ENCODE measurements at places on chromosomes 6 and 20.

GRCh38 chr20:40508821-40509220 is 180.2 kb downstream of the MAFB start:
- DNase-seq, result no peak

DNA sequence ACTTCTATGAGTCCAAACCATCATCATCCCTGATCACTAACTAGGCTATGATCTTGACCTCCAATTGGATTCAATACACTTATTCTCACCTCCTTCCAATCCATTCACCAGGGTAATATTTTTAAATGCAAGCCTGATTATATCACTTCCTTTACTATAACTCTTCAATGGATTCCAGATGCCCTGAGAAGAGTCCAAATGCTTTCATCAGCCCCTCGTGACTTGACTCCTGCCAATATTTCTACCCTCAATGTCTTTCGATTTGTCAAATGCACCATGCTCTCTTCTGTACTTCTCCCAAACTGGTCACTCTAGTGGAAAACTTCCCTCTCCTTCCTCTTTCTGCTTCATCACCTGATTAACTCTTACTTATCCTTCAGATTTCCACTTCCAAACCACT is 70.8 kb downstream of the CD164 start:
- DNase-seq, result no peak

GRCh38 chr20:63518946-63519667 is 1.5 kb upstream of the PPDPF start:
- DNase-seq, result no peak

DNA sequence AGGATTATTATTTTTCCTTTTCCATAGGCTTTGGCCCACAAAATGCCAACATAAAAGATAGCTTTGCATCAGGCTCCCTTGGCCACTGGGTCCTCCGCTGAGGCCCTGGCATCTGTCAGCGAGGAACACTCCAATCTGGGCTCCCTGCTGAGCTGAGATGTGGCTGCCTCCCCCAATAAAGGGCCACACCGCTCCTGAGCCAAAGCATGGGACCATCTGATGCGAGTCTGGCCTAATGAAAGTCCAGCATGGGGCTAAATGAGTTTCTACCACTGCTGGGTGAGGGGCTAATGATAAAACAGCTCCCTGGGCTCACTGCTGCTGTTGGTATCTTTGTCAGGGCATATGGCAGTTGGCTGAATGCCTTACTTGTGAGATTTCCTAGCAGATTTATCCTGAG is 817.5 kb upstream of the SLC35B3 start:
- DNase-seq, result no peak

GRCh38 chr6:127131275-127131674 is 12.8 kb downstream of the RSPO3 start:
- DNase-seq, result no peak

DNA sequence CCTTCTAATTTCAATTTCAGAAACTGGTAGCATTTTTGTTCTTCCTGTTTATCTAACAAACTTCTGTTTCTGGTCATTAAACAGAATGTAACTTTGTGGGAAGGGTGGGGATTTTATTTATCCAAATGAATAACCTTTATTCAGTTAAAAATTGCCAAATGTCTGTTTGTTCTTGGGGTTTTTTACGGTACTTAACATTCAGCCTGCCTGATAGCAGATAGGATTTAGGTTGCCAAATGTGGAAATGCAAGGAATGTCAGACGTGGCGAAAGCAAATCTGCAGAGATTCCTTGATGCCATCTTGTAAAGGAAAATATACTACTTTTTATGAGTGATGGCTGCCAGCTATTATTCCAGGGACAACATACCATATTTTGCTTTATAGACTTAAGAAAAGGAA is 95.7 kb downstream of the LYRM2 start:
- DNase-seq, result no peak

DNA sequence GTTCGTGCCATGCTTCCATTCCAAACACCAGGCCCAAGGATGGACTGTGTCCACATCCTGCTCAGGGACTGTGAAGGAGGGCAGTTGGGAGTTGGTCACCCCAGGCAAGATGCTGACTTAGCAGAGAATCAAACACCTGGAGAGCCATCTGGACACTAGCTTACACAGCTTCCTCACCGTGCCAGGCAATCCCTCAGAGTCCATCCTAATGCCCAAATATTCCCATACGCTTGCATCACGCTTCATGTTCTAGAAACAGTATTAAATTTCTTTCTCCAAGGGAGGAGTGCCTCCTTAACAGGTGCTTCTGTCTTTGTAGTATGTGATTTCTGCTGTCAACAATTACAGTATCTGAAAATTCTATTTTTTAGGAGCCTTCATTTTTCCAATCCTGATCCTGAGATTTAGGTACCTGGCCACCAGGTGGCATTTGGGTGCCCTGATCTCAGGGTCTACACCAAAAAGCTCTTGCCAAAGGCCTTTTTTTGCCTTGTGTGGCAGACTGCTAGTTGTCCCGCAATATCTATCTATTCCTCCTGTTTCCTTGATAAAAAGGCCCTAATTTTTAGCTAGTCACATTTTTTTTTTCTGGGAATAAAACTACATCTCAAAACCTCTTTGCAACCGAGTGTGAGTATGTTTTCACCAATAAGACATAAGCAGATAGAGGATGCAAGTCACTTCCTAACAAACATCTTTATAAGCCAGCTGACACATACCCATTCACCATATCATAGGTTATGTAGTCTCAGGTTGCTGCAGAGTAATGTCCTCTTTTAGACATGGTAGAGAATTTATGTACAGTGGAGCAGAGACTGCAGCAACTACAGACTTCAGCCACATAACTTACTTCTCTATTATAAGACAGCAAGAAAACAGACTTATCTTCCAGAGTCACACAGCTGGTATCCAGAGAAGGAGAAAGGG is 85.0 kb downstream of the PREP start:
- peak; percentile 61 for DNase-seq

DNA sequence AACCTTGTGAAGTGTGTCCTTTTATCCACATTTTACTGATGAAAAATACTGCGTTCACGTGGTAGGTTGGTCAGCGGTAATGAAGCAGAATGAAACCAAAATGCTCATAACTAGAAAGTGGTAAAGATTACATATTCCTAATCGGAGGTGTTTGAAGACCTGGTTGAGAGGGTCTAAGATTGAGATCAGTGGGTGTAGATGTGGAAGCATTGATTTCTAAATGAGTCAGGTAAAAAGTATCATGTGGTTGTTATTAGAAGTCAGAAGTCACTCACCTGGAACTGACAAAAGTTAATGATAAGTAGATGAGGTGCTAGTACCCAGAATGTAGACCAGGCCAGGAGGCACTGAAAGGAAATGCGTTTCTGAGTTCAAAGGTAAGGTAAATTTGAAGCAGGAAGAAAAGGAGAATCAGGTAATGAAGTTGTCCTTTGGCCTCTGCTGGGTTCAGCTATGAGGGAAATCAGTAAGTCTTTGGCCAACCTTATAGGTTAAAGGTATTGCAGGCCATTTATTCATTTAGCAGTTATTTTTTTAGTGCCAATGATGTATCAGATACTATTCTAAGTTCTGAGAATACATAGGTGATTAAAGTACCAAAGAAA is 31.2 kb downstream of the FAM83B start:
- DNase-seq, result no peak

GRCh38 chr20:19181552-19181951 is 30.9 kb upstream of the SLC24A3 start:
- DNase-seq, result peak; percentile 18

DNA sequence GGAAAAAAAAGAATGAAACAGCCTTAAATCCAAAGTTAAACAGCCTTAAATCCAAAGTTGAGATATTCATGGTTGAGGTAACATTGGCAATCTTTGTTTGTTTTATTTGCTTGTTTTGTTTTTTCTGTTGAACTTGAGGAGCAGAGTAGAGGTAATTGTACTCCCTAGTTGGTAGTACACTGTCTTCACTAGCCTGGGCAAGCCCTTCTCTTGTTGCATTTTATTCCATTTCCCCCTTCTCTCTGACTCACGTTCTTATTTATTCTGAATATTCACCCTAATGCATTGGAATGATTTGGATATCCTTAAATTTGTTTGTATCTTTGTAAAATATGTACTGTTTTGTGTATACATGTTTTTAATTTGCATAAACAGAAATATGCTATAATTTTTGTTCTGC is 397.6 kb downstream of the CDC5L start:
- no peak for DNase-seq

DNA sequence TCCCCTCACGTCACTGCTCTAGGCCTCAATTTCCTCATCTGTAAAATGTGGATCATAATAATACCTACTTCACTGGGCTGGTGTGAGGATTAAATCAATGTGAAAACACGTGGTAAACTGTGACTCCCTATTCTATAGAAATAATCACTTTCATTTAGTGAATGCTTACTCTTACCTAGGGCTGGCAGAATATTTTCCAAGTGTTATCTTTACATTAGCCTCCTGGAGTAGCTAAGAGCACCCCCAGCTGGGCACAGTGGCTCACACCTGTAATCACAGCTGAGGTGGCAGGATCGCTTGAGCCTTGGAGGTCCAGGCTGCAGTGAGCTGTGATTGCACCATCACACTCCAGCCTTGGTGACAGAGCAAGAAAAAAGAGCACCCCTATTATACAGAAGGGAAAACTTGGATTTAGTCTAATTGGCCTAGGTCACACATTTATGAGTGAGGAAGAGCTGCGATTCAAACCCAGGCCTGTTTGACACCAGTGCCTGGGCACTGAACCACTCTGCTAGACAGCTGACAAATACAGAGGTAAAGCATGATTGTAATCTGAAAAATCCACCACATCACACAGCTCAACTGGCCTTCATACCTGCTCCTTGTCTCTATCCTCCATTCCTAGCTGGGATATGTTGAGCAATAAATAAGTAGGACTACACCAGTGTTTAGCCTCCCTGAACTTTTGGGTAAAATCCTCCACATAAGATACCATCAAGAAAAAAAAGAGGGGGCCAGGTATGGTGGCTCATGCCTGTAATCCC is 1.4 kb upstream of the SNTA1 start:
- DNase-seq, result peak; percentile 48

GRCh38 chr6:4394786-4395185 is 259.4 kb upstream of the ECI2 start:
- peak; percentile 31 for DNase-seq

- no peak for DNase-seq
Observed at GRCh38 chr20:17673084-17673483, 9.0 kb downstream of the RRBP1 start.

DNA sequence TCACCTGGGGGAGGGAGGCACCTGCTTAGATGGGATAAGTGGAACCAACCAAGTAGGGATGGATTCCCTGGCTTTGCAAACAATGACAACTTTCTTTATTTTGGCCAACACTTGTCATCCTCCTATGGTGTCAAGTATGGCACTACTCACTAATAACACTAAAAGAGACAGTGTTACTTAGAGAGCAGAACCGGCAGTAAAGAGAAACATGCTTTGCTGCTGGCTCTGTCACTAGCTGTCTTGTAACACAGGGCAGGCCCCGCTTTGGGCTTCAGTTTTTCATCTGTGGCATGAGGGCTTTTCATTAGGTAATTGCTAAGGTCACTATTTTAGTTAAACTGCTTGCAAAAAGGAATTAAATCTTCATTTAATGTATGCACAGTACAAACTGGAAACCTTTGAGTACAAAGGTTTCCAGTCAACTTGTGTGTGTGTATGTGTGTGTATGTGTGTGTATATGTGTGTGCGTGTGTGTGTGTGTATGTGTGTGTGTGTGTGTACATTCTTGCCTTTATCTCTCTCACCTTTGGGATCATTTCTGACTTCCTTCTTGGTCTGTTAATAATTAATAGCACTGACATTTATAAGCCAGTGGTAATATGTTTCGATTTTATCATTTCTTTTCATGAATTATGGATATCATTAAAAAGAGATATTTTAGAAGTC is 64.7 kb downstream of the BTBD3 start:
- DNase-seq, result no peak

DNA sequence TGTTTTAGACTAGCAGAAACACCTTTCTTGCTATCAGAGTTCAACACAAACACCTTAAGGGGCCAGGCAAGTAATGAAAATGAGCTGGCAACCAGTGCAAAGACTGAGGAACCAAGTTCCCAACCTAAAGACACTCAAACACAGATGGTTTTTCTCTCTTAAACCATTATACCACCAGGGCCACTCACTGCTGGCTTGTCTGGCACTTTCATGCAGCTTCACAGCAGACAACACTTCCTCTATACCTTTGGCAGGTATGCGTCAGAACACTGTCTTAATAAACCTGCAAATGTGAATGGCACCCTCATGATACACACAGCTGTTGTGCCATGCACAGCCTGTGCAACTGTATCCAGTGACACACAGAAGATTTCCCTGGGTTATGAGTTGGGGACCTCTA is 41.6 kb downstream of the NFATC2 start:
- DNase-seq, result no peak

DNA sequence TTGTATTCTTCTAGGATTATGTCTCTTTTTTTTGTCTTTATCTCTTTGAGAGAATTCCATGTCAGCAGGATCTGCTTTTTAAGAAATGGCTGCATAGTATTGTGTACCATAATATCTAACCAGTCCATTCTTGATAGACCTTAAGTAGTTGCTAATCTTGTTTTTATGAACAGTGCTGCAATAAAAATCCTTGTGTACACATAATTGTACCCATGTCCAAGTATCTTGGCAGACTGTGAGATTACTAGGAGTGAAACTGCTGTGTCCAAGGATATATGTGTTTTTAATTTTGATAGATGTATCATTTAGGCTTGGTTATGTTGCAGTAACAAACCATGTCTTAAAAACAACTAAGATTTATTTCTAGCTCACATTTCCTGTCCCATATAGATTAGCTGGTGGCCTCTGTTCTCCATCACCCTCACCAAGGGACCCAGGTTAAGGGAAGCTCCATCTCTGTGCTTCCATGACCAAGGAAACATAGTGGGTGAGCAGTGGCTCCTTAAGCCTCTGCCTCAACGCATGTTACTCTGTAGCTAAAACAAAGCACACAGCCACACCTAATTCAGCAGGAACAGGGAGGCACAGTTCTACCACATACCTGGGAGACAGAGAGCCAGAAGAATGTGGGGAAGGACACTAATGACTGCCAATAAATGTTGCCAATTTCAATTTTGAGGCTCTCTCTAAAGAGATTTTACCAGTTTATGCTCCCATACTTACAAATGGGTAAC is 12.1 kb upstream of the SUMO4 start:
- DNase-seq, result no peak

DNA sequence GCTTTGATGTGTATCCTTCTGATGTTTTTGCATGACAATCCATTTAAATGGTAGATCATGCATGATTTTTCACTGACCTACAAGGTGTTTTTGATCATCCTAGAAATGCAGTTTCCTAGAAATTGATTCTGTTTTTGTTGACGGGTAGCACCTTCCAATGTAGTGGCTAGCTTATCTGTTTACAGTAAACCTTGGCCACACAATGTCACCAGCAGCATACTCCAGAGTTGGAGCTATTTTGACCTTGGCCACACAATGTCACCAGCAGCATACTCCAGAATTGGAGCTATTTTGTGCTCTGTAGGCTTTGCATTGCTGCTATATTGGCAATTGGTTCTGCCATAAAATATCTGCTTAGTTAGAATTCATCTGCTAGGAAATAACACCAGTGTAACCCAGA is 74.6 kb upstream of the NAA20 start:
- no peak for DNase-seq

- DNase-seq, result no peak
Observed at GRCh38 chr6:157724960-157725741, 97.9 kb upstream of the SNX9 start.

- DNase-seq, result no peak
Observed at GRCh38 chr20:19025430-19026120, 186.9 kb upstream of the SLC24A3 start.

GRCh38 chr20:4956200-4956810 is 45.0 kb downstream of the SLC23A2 start:
- DNase-seq, result peak; percentile 86

GRCh38 chr20:18635380-18635779 is 47.5 kb downstream of the DTD1 start:
- DNase-seq, result no peak
